Spinal cord (tissue), 10 donors: ENCODE measurements at places on chromosomes 7 and 10. TPM values are rescaled to one million over a fixed set of nuclear protein-coding genes. Genes with fewer than 3 reads are reported as not detected.

The CALHM3 gene
- polyA plus RNA-seq, result 0.09 TPM

The PSD gene
- polyA plus RNA-seq, result 151 TPM

- DNase-seq, result peak; percentile 3
- no peak overlapping the region for H3K4me3 ChIP-seq
- no peaks in the 10 kb centered on the region for H3K36me3 ChIP-seq
- no peak overlapping the region for H3K27ac ChIP-seq
Observed at GRCh38 chr10:61280303-61280702, 172.9 kb downstream of the TMEM26 start.

GRCh38 chr10:10353326-10353868 lies 664.3 kb upstream of the CELF2 start:
- H3K4me3 ChIP-seq, result no peak overlapping the region
- no peak for DNase-seq
- no peaks in the 10 kb centered on the region for H3K27me3 ChIP-seq
- no peaks in the 10 kb centered on the region for H3K4me1 ChIP-seq

DNA sequence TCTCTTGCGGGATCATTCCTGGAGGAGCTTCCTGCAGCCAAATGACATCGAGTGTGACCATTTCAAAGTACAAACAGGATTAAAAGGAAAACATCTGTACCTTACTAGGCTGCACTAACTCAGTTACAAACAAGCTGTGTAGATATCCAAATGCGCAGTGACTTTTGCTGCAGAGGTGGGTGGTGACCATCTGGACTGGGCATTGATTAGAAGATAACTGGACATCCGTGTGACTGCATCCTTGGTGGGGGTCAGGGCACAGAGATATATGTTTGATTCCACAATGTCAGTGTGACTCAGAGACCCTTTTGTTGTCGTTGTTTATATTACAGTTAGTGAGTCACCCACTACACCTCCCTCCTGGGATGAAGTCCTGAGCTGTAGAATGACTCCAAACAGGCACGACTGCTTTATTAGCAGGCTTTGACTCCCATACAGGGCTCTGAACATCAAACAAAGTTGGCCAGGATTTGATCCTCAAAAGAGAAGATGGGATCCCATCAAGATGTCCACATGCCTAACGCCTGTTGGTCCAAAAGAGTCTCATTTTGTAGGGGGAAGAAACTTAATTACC lies 56.7 kb upstream of the SDK1 start:
- no peaks in the 10 kb centered on the region for H3K4me1 ChIP-seq
- H3K27ac ChIP-seq, result no peak overlapping the region
- no peak overlapping the region for H3K4me3 ChIP-seq
- no peaks in the 10 kb centered on the region for H3K36me3 ChIP-seq

- H3K27me3 ChIP-seq, result no peaks in the 10 kb centered on the region
- H3K4me1 ChIP-seq, result no peaks in the 10 kb centered on the region
- H3K27ac ChIP-seq, result no peak overlapping the region
- DNase-seq, result no peak
Observed at GRCh38 chr10:21458126-21458871, 67.2 kb downstream of the SKIDA1 start.

GRCh38 chr7:83119494-83119893 lies 43.2 kb downstream of the PCLO start:
- H3K36me3 ChIP-seq, result peaks cover under 1% of the 10 kb centered on the region
- H3K4me1 ChIP-seq, result no peaks in the 10 kb centered on the region
- no peak for DNase-seq
- H3K4me3 ChIP-seq, result no peak overlapping the region

GRCh38 chr7:99310004-99310403 lies 15.7 kb upstream of the ARPC1A start:
- H3K4me1 ChIP-seq, result no peaks in the 10 kb centered on the region
- no peak overlapping the region for H3K27ac ChIP-seq
- no peak overlapping the region for H3K4me3 ChIP-seq
- no peaks in the 10 kb centered on the region for H3K27me3 ChIP-seq
- no peaks in the 10 kb centered on the region for H3K36me3 ChIP-seq

GRCh38 chr7:91457208-91457607 lies 193.0 kb downstream of the FZD1 start:
- H3K27ac ChIP-seq, result no peak overlapping the region
- H3K27me3 ChIP-seq, result no peaks in the 10 kb centered on the region
- no peak overlapping the region for H3K4me3 ChIP-seq
- H3K36me3 ChIP-seq, result no peaks in the 10 kb centered on the region
- H3K4me1 ChIP-seq, result no peaks in the 10 kb centered on the region
- DNase-seq, result no peak

The CPXM2 gene
- 27.5 TPM for polyA plus RNA-seq

DNA sequence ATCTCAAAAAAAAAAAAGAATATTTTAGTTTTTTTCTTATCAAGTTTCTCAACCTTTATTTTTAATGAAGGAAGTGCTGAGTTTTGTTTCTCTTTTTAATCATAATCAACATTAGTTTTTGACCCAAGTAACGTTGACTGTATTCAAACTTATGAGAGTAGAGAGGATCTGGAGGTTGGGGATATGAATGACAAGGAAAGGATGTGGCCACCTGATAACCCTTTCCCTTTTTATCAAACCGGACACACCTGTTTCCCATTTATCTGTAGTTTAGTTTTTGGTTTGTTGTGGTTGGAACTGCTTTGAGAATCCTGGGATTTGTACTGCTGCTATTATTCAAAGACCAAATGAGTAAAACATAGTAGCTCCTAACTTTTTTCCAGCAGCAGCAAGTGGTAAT lies 38.6 kb downstream of the HACD1 start:
- no peaks in the 10 kb centered on the region for H3K27me3 ChIP-seq
- H3K36me3 ChIP-seq, result no peaks in the 10 kb centered on the region
- no peaks in the 10 kb centered on the region for H3K4me1 ChIP-seq
- no peak for DNase-seq

- H3K36me3 ChIP-seq, result no peaks in the 10 kb centered on the region
- no peaks in the 10 kb centered on the region for H3K27me3 ChIP-seq
- no peaks in the 10 kb centered on the region for H3K4me1 ChIP-seq
- no peak for DNase-seq
- H3K27ac ChIP-seq, result peak overlapping the region; percentile 76
Observed at GRCh38 chr10:92122941-92123450, 167.9 kb downstream of the CPEB3 start.

The ETV1 gene
- polyA plus RNA-seq, result 34.9 TPM

The AIMP2 gene
- polyA plus RNA-seq, result 27.9 TPM

- H3K27ac ChIP-seq, result no peak overlapping the region
- peak; percentile 9 for DNase-seq
- no peaks in the 10 kb centered on the region for H3K27me3 ChIP-seq
- H3K36me3 ChIP-seq, result no peaks in the 10 kb centered on the region
- H3K4me1 ChIP-seq, result no peaks in the 10 kb centered on the region
Observed at GRCh38 chr7:11130012-11130411, 156.3 kb downstream of the PHF14 start.

GRCh38 chr10:109689785-109690184 lies 233.5 kb downstream of the XPNPEP1 start:
- no peaks in the 10 kb centered on the region for H3K27me3 ChIP-seq
- H3K36me3 ChIP-seq, result no peaks in the 10 kb centered on the region
- DNase-seq, result no peak
- H3K27ac ChIP-seq, result no peak overlapping the region
- no peaks in the 10 kb centered on the region for H3K4me1 ChIP-seq
- H3K4me3 ChIP-seq, result no peak overlapping the region

- H3K4me1 ChIP-seq, result no peaks in the 10 kb centered on the region
- no peaks in the 10 kb centered on the region for H3K27me3 ChIP-seq
- H3K4me3 ChIP-seq, result no peak overlapping the region
- H3K27ac ChIP-seq, result no peak overlapping the region
Observed at GRCh38 chr10:53358536-53358935, 586.0 kb upstream of the MBL2 start.

The GPR15LG gene
- polyA plus RNA-seq, result not detected

DNA sequence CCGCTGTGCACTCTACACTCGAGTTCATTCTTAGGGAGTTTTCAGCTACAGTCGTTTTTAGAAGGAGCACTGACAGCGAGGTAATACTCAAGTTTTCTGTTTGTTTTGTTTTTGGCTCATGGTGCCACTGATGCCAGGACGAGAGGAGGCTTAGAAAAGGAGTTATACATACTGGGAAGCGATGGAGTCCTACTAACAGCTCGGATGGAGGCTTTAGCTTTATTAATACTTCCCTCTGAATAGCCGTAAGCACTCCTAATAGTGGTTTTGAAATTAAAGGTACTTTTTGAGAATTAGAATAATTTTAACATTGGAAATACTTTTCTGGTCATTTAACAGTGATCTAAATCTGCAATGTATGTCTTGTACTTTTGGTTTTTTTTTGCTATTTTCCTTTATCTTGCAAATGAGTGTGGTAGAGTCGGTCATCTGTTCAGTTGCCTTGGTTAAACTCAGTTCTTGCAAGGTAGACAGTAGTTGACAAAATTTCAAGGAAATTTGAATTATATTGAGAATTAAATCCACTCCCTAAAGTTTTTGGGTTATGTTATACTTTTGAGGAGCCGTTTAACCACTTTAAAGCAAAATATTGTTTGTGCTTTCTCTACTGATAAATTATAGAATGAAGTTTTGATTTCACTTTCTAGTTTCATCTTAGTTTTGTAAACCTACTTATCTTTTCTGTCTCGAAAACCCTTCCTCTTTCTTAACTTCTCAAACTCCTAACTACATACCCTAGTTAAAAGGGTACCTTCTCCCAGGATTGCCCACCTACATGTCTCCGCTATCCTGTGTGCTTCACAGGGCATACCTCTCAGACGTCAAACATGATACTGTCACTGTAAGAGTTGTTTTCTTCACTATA lies 1.5 kb downstream of the HBP1 start:
- H3K4me1 ChIP-seq, result peaks cover 14% of the 10 kb centered on the region
- no peaks in the 10 kb centered on the region for H3K27me3 ChIP-seq
- no peak for DNase-seq

GRCh38 chr10:24963521-24964041 lies 11.2 kb upstream of the PRTFDC1 start:
- H3K4me3 ChIP-seq, result no peak overlapping the region
- peaks cover 4% of the 10 kb centered on the region for H3K4me1 ChIP-seq
- no peaks in the 10 kb centered on the region for H3K36me3 ChIP-seq
- H3K27ac ChIP-seq, result no peak overlapping the region
- H3K27me3 ChIP-seq, result no peaks in the 10 kb centered on the region
- DNase-seq, result no peak

The TAS2R16 gene
- not detected for polyA plus RNA-seq

DNA sequence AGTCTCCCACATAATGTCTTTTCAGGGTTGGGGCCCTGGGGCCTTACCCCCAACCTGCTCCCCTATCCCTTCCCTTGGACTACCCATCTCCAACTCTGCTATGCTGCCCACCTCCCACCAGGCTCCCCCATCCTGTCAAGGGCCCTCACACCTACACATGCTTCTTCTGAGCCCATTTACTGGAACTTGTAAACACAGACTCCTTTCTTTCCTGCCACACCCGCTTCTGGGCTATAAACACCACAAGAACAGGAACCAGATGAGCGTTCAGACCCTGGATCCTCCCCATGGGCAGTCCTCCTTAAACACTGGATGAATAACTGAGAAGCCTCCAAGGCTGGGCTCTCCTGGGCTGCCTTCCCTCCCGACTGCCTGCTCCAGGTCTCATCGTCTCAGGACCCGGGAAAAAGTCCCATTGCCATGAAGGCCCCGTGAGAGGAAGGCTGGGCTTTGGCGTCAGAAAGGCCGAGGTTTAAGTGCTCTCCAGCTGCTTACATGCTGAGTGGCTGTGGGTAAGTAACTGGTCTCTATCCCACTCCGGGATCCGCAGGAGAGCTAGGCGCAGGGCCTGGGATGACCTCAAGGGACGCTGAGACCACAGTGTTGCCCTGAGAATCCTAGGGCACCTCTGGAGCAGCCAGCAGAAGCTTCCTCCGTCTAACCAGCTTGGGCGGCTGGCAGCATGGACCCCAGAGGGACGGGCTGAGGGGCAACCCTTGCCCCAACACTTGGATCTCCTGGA lies 15.6 kb upstream of the CRHR2 start:
- no peak overlapping the region for H3K4me3 ChIP-seq
- H3K4me1 ChIP-seq, result no peaks in the 10 kb centered on the region
- no peak for DNase-seq

GRCh38 chr10:33478089-33478674 lies 143.7 kb upstream of the NRP1 start:
- H3K27me3 ChIP-seq, result no peaks in the 10 kb centered on the region
- no peak overlapping the region for H3K27ac ChIP-seq
- no peaks in the 10 kb centered on the region for H3K4me1 ChIP-seq
- H3K36me3 ChIP-seq, result no peaks in the 10 kb centered on the region
- DNase-seq, result no peak

DNA sequence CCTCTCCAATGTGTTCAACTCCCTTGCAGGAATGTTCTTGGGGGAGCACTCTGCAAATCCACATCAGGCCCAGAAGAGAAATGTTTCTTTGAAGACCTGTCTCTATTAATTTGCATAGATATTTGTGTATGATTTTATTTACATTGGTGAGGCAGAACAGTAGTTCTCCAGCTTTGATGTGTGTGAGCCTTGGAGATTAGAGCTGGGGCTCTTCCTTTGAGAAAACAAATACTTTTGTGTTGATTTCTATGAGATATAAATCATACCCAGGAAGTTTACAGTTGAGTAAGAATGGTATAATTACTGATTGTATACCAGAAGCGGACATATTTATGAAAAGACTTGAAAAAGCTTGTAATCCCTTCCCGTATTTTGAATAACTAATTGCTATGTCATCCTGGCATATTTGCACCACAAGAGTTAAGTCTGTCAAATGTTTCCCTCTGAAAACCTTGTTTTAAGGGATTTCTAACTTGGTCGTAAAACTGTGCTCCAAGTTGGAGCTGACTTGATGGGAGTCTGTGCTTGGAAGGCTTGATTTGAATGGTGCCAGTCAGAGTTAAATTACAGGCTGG lies 468.5 kb downstream of the LRMDA start:
- H3K4me3 ChIP-seq, result no peak overlapping the region
- H3K27me3 ChIP-seq, result no peaks in the 10 kb centered on the region
- DNase-seq, result no peak
- no peaks in the 10 kb centered on the region for H3K36me3 ChIP-seq
- no peak overlapping the region for H3K27ac ChIP-seq

GRCh38 chr10:4512671-4513240 lies 313.3 kb upstream of the AKR1E2 start:
- peak; percentile 24 for DNase-seq
- no peaks in the 10 kb centered on the region for H3K4me1 ChIP-seq
- no peak overlapping the region for H3K4me3 ChIP-seq
- no peaks in the 10 kb centered on the region for H3K27me3 ChIP-seq
- no peaks in the 10 kb centered on the region for H3K36me3 ChIP-seq

DNA sequence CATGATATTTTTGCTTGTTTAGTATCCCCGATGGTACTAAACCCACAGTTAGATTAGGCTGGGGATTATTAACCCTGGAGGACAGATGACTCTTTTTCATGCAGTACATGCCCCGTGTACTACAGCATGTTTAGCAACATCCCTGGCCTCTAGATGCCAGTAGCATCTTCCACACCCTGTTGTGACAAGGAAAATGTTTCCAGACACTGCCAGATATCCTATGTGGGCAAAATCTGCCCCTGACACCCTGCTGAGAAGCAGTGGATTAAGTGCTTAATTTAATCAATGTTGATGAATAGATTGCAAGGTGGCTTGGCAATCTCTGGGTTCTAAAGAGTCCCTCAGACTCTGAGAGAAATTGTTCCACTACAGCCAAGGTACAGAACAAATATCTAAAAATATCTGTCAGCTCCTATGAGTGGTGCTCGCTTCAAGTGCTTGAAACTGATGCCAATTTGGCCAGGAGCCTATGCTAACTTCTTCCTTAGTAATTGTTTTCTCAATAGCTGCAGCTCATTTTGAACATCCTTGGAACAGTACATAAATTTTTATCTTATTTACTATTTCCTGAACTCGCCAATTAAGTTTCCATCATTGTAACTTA lies 247.0 kb downstream of the SORCS1 start:
- no peaks in the 10 kb centered on the region for H3K4me1 ChIP-seq
- no peak overlapping the region for H3K27ac ChIP-seq
- DNase-seq, result no peak
- H3K4me3 ChIP-seq, result no peak overlapping the region
- no peaks in the 10 kb centered on the region for H3K36me3 ChIP-seq
